ENCODE measurements at places on chromosomes 7 and 10. TPM values are rescaled to one million over a fixed set of nuclear protein-coding genes. Genes with fewer than 3 reads are reported as not detected.

- DNase-seq: no peak
These were observed 35.2 kb downstream of the MGAM start for GRCh38 chr7:142030848-142031247.

GRCh38 chr10:131577786-131578471, 266.4 kb upstream of the TCERG1L start:
- no peak for DNase-seq

GRCh38 chr10:60654813-60655464, 123.3 kb upstream of the CDK1 start:
- DNase-seq: peak; percentile 84

- peak; percentile 21 for DNase-seq
These were observed 703.5 kb upstream of the SEMA3D start for GRCh38 chr7:85890244-85890811.

- no peak for DNase-seq
These were observed 126.5 kb upstream of the CHRM2 start for GRCh38 chr7:136741941-136742340.

FAM3C gene
- 35.0 TPM for total RNA-seq

SLC18A3 gene
- not detected for total RNA-seq

DNA sequence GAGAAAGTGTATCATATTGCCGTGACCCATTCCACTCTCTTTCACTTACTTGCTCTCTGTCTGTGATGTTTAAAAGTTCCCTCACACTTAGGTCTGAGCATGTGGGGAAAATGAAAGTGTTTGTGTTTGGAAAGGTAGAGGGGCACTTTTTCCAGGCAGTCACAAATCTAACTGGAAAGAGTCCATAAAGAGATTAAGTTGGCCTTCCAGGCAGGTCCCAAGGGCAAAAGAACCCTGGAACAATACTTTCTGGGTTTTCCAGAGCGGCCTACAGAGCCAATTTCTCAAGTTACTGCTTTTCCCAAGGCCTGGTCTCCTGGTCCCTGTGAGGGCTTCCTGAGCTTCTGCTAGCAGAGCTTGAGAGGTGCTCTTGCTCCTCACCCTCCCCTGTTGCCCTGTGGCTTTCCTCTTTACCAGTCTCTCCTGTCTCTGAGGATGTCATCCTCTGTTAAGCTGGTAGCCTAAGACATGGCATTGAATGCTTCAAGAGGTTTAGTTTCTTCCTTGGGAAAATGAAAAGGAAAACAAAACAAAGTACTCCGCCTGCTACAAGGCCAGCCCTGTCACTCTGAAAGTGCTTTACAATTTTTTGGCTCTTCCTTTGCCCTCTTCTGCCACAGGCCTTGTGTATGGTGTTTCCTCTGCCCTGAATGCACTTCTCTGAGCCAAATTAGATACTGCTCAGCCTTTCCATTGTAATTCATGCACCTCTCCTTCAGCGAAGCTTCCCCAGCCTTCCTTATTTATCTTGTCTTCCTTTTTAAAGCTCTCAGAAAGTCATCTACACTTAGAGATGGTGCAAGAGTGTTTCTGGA, 20.1 kb downstream of the TES start:
- DNase-seq: no peak

GRCh38 chr10:114482480-114483304, 78.4 kb upstream of the AFAP1L2 start:
- no peak for DNase-seq

- peak; percentile 71 for DNase-seq
These were observed 22.7 kb downstream of the CISD1 start for GRCh38 chr10:58291538-58292174.

DNA sequence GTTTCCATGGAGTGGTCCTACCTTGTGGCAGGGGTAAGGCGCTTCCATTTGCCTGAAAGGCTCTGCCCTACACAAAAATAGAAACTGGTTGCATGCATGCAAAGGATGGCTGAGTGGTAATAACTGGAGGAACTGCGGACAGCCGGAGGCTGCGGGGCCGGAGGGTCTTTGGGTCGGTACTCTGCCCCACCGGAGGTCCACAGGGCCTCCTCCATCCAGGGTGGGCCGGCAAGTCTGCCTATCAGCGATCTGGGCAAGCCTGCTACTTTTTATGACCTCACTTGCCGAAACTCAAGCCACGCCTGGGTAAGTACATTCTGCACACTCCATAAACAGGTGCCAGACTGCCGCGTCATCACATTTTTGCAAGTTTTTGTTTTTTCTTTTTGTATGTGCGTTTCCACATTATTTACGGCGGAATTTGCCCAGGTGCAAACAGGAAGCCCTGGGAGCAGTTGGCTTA, 30.0 kb downstream of the TACC2 start:
- DNase-seq: no peak

SLC26A3 gene
- total RNA-seq: not detected

DNA sequence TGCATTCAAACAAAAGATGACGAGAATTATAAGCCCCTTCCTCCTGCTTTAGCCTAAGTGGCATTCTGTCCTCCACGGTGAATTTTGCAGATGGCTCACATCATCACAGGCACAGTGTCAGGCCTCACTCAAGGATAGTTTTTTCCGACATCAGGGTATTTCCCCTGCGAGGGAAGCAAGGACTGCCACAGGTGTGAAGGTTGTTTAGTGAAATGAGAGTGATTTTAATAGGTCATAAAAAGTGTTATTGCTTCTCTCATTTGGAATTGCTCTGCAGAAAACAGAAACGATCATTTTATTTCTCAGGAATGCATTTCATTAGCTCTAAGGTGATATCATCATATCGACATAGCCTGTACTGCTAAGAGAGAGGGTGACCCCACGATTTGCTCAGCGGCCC, 128.7 kb upstream of the LANCL2 start:
- no peak for DNase-seq

- no peak for DNase-seq
These were observed 30.3 kb downstream of the PROSER2 start for GRCh38 chr10:11853468-11853867.

- DNase-seq: peak; percentile 61
These were observed 90.0 kb downstream of the ANKRD61 start for GRCh38 chr7:6121141-6121540.

DNA sequence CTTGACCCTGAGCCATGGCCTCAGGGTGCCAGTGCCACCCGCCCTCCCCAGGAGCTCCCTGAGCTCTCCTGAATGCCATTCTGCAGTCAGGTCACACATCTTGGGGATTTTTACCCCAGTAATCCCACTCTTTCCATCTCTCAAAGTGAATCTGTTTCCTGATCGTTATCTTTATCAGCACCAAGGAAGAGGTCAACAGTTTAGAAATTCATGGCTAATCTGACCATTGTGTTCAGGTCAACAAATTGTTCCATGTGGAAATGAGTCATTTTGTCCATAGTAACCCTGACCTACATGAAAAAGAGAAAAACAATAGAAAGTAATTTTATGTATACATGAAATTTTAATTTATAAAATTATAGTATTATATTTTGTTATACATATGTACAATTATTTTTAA, 28.8 kb upstream of the ZNF488 start:
- DNase-seq: no peak

DNA sequence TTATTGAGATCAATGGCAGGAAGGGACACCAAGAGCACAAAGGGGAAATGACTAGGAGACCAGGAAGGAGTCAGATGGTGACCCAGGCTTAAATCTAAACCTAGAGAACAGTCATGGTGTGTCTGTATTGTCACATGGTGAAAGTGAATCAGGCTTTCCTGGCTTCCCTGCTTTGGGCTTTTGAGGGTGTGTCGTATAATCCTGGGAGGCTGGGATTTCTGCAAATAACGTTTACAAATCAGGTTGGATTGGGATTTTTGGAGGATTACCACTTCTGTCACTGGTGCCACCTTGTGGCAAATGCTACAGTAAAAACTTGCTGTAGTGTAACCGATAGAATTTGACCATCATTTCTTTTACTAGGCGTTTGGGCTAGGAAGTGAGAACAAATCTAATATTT, 502.6 kb downstream of the NRG3 start:
- DNase-seq: no peak

CTAGE6 gene
- total RNA-seq: 0.18 TPM

DNA sequence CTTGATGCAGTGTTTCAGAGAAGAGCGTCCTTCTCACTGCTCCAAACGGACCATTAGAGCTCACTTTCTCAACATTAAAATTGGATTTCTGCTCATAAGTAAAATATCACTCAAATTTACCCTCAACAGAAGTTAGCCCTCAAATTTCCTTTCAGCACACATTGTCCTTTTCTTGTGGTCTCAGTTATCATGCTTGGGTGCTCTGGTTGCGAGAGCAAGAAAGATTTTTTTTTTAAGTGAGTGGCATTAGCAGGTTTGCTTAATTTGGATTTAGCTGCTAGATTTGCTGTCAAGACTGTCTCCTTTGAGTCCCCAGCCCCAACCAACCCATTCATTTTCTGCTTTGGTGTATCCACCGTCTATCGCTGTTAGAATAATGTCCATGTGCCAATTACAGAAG, 2.6 kb upstream of the CH25H start:
- DNase-seq: no peak

DNA sequence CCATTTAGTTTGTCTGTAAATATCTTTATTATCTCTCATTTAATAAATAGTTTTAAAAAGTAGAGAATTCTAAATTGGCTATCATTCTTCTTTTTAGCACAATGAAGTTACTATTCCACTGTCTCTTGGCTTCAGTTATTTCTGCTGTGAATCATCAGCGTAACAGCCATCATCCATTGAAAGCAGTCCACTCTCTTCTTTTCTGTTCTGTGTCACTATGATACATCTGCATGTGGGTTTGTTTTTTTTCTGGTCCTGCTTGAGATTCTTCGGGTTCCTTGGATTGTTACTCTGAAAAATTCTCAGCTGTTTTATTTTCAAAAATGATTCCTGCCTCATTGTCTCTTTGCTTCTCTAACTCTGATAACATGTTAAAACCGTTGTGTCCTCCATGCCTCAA, 52.5 kb downstream of the CSGALNACT2 start:
- peak; percentile 72 for DNase-seq

LRRC72 gene
- not detected for total RNA-seq

DNA sequence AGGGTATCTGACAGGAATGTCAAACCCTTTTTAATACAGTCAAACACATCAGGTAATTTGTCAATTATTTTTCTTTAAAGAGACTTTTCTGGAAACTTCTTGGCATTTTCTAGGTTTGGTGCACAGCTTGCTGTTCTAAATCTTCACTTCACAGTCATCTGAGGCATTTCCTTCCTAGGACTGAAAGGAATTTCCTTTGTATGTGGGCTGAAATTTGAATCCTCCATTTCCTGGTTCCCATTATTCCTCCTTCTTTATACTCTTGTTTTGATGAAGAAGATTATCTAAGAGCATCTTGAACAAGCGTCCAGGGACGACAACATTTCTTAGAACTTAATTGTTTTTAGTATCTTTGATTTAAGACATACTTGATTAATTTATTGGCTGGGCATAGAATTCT, 24.9 kb downstream of the CALD1 start:
- DNase-seq: peak; percentile 69

- peak; percentile 17 for DNase-seq
These were observed 816 bp downstream of the DMTF1 start for GRCh38 chr7:87152897-87153641.

ATRNL1 gene
- 0.18 TPM for total RNA-seq

DNA sequence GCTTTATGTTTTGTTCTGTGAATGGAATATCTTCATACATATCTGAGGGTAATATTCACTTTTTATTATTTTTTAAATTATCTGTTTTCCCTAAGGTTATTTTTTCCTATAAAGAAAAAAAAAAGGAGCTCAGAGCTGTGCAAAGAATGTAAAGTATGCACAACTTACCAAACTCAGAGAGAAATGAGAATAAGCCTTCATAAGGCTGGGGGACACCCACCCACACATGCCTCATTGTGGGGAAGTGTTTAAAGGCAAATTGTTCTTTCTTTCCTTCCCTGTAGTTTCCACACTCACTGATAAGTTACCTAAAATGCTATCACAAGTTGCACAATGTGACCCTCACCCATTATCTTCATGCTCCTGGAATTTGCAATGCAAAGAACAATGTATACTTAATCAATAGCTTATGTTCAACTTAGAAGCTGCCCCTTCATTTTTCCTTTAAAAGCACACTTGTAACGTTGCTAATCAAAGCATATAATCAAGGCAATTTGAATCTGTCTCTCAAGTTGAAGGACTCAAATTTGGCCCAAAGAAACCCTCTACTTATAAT, 108.1 kb downstream of the GNAT3 start:
- peak; percentile 37 for DNase-seq

NUDT1 gene
- total RNA-seq: 49.1 TPM

DNA sequence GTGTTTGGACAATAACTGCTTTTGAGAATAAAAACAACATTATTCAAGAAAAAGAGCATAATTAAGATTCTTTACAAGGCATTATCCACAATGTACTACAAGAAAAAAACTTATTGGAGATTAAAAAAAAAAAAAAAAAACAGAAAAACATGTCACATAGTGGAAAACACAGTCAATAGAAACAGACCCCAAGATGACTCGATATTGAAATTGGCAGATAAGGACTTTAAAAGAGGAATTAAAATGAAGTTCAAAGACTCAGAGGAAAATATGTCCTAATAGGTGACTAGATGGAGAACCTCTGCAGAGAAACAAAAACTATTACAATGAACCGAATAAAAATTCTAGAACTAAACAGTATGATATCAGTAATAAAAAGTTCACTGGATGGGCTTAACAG, 248.9 kb downstream of the CALN1 start:
- no peak for DNase-seq

C7orf57 gene
- total RNA-seq: not detected
